ENCODE measurements at places on chromosomes 13 and 19. TPM values are rescaled to one million over a fixed set of nuclear protein-coding genes. Genes with fewer than 3 reads are reported as not detected.

DNA sequence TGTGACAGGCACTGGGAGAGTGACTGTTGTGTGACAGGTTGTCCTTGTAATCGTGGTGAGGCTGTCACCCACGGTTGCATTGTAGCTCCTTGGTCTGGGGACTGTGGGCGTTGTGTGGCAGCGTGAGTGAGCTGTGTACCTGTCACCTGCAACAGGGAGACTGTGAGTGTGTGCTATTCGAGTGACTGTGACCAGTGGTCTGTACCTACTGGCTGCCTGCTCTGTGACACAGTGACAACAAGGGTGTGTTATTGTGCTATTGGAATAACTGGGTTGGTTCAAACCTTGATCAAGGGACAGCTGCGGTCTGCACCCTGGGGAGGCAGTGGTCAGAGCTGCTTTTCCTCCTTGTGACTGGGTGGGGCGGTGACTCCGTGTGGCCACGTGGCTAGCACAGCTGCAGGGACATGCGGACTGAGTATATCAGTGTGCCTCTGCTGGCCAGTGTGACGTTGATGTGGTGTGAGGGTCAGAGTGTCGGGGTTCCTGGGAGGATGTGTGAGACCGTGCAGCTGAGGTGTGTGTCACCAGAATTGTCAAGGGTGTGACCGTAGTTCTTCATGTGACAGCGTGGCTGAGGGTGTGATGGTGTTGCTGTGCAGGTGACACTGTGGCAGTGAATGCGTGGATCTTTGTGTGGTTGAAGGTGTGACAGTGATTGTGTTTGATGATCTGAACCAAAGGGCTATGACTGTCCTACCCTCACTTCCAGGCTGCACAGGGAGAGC, 10.1 kb upstream of the NFIX start:
- H3K27ac ChIP-seq: no peak overlapping the region
- H3K4me3 ChIP-seq: no peak overlapping the region
- H3K36me3 ChIP-seq: no peaks in the 10 kb centered on the region
- H3K4me1 ChIP-seq: no peaks in the 10 kb centered on the region

DNA sequence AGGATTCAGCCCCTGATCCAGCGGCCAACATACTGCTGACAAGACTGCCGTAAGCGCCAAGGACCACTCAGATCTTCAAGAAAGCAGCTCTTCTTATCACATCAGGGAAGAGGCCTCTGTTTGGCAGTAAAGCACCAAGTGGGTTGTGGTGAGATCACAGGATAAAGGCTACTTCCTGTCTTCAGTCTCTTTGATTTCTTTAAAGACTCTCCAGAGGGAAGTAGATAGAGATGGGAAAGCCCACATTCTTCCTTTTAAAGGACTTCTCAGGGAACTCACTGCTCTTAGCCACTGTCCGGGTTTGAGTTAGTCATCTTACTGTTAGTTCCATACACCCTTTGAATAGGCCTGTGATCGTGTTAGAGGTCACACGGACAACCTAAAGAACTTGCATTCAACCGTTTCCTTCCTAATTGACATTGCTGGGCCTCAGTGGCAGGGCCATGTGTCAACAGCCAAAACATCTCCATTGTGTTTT, 47.2 kb upstream of the POMP start:
- H3K4me3 ChIP-seq: no peak overlapping the region
- no peaks in the 10 kb centered on the region for H3K4me1 ChIP-seq
- no peaks in the 10 kb centered on the region for H3K36me3 ChIP-seq
- DNase-seq: no peak

DNA sequence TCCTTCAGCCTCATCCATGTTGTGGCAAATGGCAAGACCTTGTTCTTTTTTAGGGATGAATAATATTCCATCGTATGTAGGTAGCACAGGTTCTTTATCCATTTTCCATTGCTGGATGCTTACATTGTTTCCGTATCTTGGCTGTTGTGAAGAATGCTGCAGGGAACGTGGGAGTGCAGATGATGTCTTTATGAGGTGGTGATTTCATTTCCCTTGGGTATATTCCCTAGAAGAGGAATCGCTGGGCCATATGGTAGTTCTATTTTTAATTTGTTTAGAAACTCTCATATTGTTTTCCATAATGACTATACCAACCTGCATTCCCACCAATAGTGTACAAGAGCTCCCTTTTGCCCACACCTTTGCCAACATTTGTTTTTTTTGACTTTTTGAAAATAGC, 186.3 kb upstream of the TMTC4 start:
- H3K36me3 ChIP-seq: no peaks in the 10 kb centered on the region
- no peaks in the 10 kb centered on the region for H3K4me1 ChIP-seq
- DNase-seq: no peak
- no peaks in the 10 kb centered on the region for H3K27me3 ChIP-seq
- H3K27ac ChIP-seq: no peak overlapping the region

GRCh38 chr19:55068950-55069864, 6.3 kb upstream of the RDH13 start:
- no peak overlapping the region for H3K27ac ChIP-seq
- no peak overlapping the region for H3K4me3 ChIP-seq
- peaks cover 17% of the 10 kb centered on the region for H3K27me3 ChIP-seq
- DNase-seq: no peak

GRCh38 chr13:76271728-76272232, 614.4 kb downstream of the KCTD12 start:
- no peaks in the 10 kb centered on the region for H3K27me3 ChIP-seq
- no peak overlapping the region for H3K27ac ChIP-seq
- DNase-seq: no peak
- no peaks in the 10 kb centered on the region for H3K36me3 ChIP-seq
- no peaks in the 10 kb centered on the region for H3K4me1 ChIP-seq
- no peak overlapping the region for H3K4me3 ChIP-seq

DNA sequence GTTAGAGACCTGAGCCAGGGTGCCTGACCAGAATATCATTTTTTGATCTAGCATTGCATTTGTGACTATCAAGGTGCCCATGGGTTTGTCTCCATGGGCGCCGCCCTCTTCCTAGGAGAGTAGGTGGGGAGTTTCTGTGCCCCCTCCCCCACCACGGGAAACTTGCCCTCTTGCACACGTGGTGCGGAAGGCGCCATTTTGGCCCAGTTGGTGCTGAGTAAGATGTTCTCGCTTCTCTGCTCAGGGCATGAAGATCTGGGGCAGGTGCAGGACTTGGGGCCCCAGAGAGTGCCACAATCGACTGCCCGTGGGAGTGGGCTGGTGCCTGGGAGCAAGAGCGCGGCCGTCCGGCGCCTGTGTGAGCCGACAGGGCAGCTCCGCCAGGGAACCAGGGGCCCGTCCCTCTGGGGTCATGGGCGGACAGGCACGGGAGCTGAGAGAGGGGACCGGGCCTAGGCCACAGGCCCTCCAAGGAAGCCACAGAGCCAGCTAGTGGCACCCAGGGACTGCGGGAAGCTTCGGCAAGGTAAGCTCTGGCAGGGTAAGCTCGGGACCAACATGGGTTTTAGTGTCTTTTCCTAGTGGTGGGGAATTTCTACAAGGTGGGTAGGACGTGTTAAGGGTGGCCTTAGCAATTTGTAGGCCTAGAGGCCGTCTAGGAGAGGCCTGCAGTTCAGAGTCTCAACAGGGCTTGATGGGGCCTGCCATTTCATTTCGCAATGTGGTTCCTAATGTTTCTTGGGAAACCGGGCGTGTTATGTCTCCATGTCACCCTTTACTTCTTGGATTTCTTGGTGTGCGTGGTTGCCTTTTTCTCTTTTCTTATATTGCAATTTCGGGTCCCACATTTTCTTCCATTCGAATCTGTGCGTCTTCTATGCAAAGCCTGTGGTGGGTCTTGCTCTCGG, 14.5 kb downstream of the SACS start:
- H3K27ac ChIP-seq: no peak overlapping the region
- H3K36me3 ChIP-seq: no peaks in the 10 kb centered on the region
- H3K4me1 ChIP-seq: no peaks in the 10 kb centered on the region
- H3K27me3 ChIP-seq: no peaks in the 10 kb centered on the region
- H3K4me3 ChIP-seq: no peak overlapping the region

- peak overlapping the region; percentile 9 for H3K4me3 ChIP-seq
- peak; percentile 89 for DNase-seq
- H3K27me3 ChIP-seq: no peaks in the 10 kb centered on the region
- peak overlapping the region; percentile 51 for H3K27ac ChIP-seq
- peaks cover 37% of the 10 kb centered on the region for H3K4me1 ChIP-seq
Observed at GRCh38 chr19:5048727-5049553, 80.0 kb downstream of the KDM4B start.

GRCh38 chr13:100434010-100434763, 154.4 kb downstream of the GGACT start:
- H3K27ac ChIP-seq: no peak overlapping the region
- no peaks in the 10 kb centered on the region for H3K36me3 ChIP-seq
- no peaks in the 10 kb centered on the region for H3K4me1 ChIP-seq
- H3K4me3 ChIP-seq: no peak overlapping the region
- DNase-seq: no peak

DNA sequence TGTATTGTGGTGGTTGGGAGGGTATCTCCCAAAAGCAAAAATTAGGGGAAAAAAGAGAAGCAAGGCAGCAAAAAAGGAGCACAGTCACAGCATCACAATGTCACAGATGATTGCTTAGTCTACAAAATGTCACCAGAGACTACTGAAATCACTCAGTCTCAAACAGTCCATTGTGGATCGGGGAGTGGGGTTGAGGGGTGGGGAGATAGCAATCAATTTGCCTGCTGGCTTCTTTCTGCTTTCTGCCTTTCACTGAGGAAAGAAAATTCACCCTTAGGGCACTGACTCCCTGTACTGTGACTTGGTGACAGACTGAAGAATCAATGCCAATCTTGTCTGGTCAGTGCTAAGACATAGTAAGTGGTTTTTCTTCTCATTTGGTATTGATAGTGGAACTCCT, 2127.1 kb upstream of the PCDH20 start:
- H3K27me3 ChIP-seq: no peaks in the 10 kb centered on the region
- DNase-seq: no peak
- H3K36me3 ChIP-seq: no peaks in the 10 kb centered on the region
- no peak overlapping the region for H3K27ac ChIP-seq
- H3K4me1 ChIP-seq: no peaks in the 10 kb centered on the region

The FAM216B gene
- not detected for polyA plus RNA-seq

The SYNE4 gene
- polyA plus RNA-seq: 0.67 TPM

The NFILZ gene
- polyA plus RNA-seq: not detected

The ZNF43 gene
- polyA plus RNA-seq: 8.9 TPM

Data from adrenal gland (tissue), 19 donors.